ENCODE measurements at places on chromosomes 7 and 10. TPM values are rescaled to one million over a fixed set of nuclear protein-coding genes. Genes with fewer than 3 reads are reported as not detected.

GRCh38 chr10:36224431-36224985 lies 582.4 kb upstream of the FZD8 start:
- H3K27ac ChIP-seq = no peak overlapping the region
- no peaks in the 10 kb centered on the region for H3K36me3 ChIP-seq
- H3K27me3 ChIP-seq = no peaks in the 10 kb centered on the region
- no peak overlapping the region for H3K4me3 ChIP-seq
- H3K4me1 ChIP-seq = no peaks in the 10 kb centered on the region

- H3K27ac ChIP-seq = no peak overlapping the region
- no peak for DNase-seq
- H3K27me3 ChIP-seq = no peaks in the 10 kb centered on the region
- H3K4me3 ChIP-seq = no peak overlapping the region
Observed at GRCh38 chr10:114347241-114347640, 57.1 kb downstream of the AFAP1L2 start.

- H3K27ac ChIP-seq = peak overlapping the region; percentile 63
- no peaks in the 10 kb centered on the region for H3K27me3 ChIP-seq
- peaks cover 25% of the 10 kb centered on the region for H3K4me1 ChIP-seq
- H3K36me3 ChIP-seq = no peaks in the 10 kb centered on the region
Observed at GRCh38 chr7:137591421-137591837, 247.9 kb upstream of the PTN start.

- H3K4me1 ChIP-seq = no peaks in the 10 kb centered on the region
- no peaks in the 10 kb centered on the region for H3K27me3 ChIP-seq
- no peak overlapping the region for H3K27ac ChIP-seq
- no peak for DNase-seq
- H3K36me3 ChIP-seq = no peaks in the 10 kb centered on the region
Observed at GRCh38 chr10:115566867-115567266, 473.7 kb downstream of the ATRNL1 start.

DNA sequence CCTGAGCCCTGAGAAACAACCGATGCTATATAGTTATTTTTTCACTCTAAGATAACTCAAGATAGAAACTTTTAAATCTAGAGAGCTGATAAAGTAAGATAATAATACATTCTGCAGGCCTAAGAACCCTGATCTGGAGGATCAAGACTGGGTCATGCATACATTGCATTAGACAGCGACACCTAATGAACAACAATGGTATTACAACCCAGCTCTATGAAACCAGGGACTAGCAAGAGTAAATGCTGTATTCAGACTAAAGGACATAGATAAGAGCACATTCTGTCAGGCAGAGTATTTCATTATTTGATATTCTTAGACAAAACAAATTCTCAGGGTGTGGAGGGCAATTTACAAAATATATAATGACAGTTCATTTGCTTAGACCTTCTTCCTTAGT lies 148.6 kb downstream of the GRK5 start:
- peaks cover 1% of the 10 kb centered on the region for H3K4me1 ChIP-seq
- no peak overlapping the region for H3K4me3 ChIP-seq
- H3K27ac ChIP-seq = no peak overlapping the region
- no peaks in the 10 kb centered on the region for H3K36me3 ChIP-seq
- no peak for DNase-seq

DNA sequence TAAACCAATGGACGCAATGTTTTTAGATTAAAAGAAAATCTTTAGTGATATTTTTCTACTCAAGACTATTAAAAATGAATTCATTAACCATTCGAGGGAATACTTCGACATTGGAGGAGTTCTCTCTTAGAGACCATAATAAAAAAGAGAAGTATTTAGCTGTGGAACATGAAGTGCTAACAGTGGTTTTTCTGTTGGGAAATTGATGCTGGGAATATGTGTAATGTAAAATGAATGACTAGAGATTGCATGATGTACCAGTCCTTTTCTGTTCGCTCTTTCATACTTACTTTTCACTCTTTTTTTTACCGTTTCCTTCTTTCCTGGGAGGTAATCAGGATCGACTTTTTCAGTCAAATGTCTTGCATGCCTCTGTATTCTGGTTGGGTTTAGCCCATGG lies 41.3 kb downstream of the ST7 start:
- no peak overlapping the region for H3K4me3 ChIP-seq
- H3K36me3 ChIP-seq = no peaks in the 10 kb centered on the region
- H3K4me1 ChIP-seq = no peaks in the 10 kb centered on the region
- DNase-seq = no peak
- H3K27ac ChIP-seq = no peak overlapping the region

- no peak for DNase-seq
- no peaks in the 10 kb centered on the region for H3K4me1 ChIP-seq
- no peaks in the 10 kb centered on the region for H3K27me3 ChIP-seq
- no peaks in the 10 kb centered on the region for H3K36me3 ChIP-seq
- no peak overlapping the region for H3K27ac ChIP-seq
Observed at GRCh38 chr7:140898786-140899536, 25.8 kb downstream of the BRAF start.

GRCh38 chr10:133456041-133456951 lies 2.6 kb downstream of the SCART1 start:
- no peak overlapping the region for H3K27ac ChIP-seq
- no peak overlapping the region for H3K4me3 ChIP-seq
- DNase-seq = no peak
- no peaks in the 10 kb centered on the region for H3K27me3 ChIP-seq
- no peaks in the 10 kb centered on the region for H3K4me1 ChIP-seq
- no peaks in the 10 kb centered on the region for H3K36me3 ChIP-seq

GRCh38 chr10:132023092-132023811 lies 41.5 kb upstream of the BNIP3 start:
- H3K36me3 ChIP-seq = no peaks in the 10 kb centered on the region
- no peak overlapping the region for H3K27ac ChIP-seq
- no peaks in the 10 kb centered on the region for H3K4me1 ChIP-seq
- H3K27me3 ChIP-seq = peaks cover 16% of the 10 kb centered on the region
- peak; percentile 88 for DNase-seq
- no peak overlapping the region for H3K4me3 ChIP-seq

- no peak overlapping the region for H3K4me3 ChIP-seq
- H3K4me1 ChIP-seq = no peaks in the 10 kb centered on the region
- no peak overlapping the region for H3K27ac ChIP-seq
- H3K36me3 ChIP-seq = no peaks in the 10 kb centered on the region
Observed at GRCh38 chr7:141227454-141227853, 153.6 kb downstream of the TMEM178B start.

GRCh38 chr10:66931340-66931948 lies 5.6 kb downstream of the LRRTM3 start:
- H3K4me3 ChIP-seq = no peak overlapping the region
- H3K27me3 ChIP-seq = peaks cover 22% of the 10 kb centered on the region
- H3K4me1 ChIP-seq = no peaks in the 10 kb centered on the region
- no peak overlapping the region for H3K27ac ChIP-seq

DNA sequence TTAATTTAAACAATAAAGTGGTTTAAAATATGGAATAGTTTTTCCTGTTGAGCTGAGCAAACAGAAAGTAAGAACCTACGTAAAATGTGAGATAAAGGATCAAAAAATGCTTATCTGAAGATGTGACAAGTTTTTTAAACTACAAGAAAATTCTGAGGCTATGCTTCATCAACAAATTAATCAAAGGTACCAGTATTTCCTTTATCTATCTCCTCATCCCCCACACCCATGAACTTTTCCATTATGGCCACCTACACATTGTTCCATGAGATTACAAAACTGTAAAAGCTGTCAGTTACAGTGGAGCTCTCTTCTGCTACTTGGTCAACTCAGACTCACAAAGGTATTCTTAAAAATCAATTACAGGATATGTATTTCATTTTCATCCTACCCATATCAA lies 77.4 kb downstream of the ARHGAP12 start:
- no peak for DNase-seq
- H3K4me3 ChIP-seq = no peak overlapping the region
- H3K4me1 ChIP-seq = no peaks in the 10 kb centered on the region
- no peaks in the 10 kb centered on the region for H3K27me3 ChIP-seq

DNA sequence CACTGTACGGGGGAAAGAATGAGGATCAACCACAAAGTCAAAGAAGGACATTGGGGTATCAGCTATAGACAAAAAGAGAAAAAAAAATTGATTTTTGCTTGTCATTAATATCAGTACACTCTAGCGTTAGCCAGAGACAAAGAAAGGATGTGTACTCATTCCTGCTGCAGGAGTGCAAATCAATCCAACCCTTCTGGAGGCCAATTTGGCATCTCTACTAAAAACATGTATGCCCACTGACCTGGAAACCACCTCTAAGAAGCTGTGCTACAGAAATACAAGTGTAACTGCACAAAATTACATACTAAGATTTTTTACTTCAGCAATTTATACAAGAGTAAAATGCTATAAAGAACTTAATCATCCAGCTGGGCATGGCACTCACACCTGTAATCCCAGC lies 13.6 kb downstream of the NSMCE4A start:
- no peaks in the 10 kb centered on the region for H3K4me1 ChIP-seq
- H3K27ac ChIP-seq = no peak overlapping the region
- H3K36me3 ChIP-seq = no peaks in the 10 kb centered on the region
- DNase-seq = no peak
- no peak overlapping the region for H3K4me3 ChIP-seq
- H3K27me3 ChIP-seq = no peaks in the 10 kb centered on the region

GRCh38 chr7:117759950-117760640 lies 113.1 kb downstream of the CTTNBP2 start:
- H3K36me3 ChIP-seq = no peaks in the 10 kb centered on the region
- no peak for DNase-seq
- no peaks in the 10 kb centered on the region for H3K4me1 ChIP-seq
- no peak overlapping the region for H3K4me3 ChIP-seq

DNA sequence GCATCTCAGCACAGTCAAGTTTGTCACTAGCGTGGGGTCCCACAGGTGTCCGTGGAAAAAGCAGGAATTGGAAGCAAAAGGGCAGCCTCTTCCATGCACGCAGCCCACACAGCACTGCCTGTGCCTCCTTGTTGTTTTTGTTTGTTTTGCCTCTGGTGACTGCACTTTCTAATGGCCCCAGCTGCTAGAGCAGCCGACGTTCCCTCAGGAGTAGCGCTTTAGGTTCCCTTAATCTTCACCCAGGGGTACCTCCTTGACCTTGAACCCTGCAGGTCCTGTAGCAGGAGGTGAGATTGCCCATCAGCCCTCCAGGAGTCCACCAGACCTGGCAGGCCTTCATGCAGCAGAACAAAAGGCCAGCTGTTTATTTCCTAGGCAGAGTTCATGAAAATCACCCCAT lies 210.1 kb downstream of the CACNB2 start:
- H3K27ac ChIP-seq = no peak overlapping the region
- H3K36me3 ChIP-seq = no peaks in the 10 kb centered on the region
- H3K27me3 ChIP-seq = no peaks in the 10 kb centered on the region
- no peak for DNase-seq
- no peak overlapping the region for H3K4me3 ChIP-seq

DNA sequence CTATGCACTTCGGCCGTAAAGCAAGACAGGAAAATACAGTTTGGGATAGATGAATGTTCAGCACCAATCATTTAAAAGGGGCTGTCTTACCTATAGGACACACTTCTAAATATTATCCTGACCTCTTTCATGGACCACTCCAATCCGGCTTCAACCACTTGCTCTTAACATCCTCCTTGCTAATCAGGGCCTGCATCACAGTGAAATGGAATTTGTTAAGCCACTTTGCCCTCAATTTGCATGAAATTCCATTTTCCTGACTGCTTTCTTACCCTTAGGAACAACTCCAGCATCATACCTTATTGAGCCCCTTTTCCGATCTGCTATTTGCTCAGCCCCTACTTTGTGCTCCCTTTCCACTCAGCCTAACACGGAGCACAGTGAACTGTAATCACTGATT lies 667.3 kb downstream of the PHTF2 start:
- no peak overlapping the region for H3K4me3 ChIP-seq
- no peaks in the 10 kb centered on the region for H3K4me1 ChIP-seq
- no peaks in the 10 kb centered on the region for H3K36me3 ChIP-seq
- no peak overlapping the region for H3K27ac ChIP-seq
- no peaks in the 10 kb centered on the region for H3K27me3 ChIP-seq

DNA sequence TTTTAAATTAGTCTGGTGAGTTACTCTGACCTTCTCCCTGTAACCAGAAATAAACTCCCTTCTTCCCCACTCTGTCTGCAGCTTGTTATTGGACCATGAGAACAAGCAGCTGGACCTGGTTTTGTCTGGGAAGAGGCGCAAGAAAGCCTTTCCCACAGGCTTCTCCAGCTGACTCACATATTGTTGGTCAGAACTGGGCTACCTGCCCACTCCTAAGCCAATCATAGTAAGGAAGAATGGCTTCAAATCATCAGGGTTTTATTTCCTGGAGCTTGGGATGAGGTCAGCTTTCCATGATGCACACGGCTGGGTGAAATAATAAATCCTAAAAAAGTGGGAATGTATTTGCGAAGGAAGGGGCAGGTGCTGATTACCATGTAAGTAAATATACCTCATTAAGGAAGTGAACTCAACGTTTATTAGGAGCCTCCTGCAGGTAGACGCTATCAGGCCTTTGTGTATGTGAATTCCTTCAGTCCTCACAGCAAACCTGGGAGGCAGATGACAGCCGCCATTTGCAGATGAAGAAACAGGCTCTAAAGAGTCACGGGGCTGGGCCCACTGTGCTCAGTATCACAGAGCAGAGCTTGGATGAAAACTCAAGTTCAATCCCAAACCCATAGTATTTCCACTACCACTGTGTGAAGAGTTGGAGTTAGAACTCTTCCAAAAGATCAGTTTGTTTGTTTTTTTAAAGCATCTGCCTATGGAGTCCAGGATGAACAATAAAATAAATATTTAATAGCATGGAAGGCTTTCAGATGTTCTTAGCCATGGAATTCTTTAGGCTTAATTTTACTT lies 32.8 kb downstream of the IL15RA start:
- no peaks in the 10 kb centered on the region for H3K36me3 ChIP-seq
- peak overlapping the region; percentile 85 for H3K27ac ChIP-seq
- DNase-seq = peak; percentile 83
- no peak overlapping the region for H3K4me3 ChIP-seq

GRCh38 chr7:4154882-4155535 lies 527.1 kb upstream of the FOXK1 start:
- H3K36me3 ChIP-seq = no peaks in the 10 kb centered on the region
- no peak overlapping the region for H3K4me3 ChIP-seq
- H3K4me1 ChIP-seq = peaks cover 4% of the 10 kb centered on the region
- no peak for DNase-seq

- H3K4me1 ChIP-seq = peaks cover 13% of the 10 kb centered on the region
- H3K27me3 ChIP-seq = no peaks in the 10 kb centered on the region
- no peak overlapping the region for H3K4me3 ChIP-seq
- no peak for DNase-seq
- no peaks in the 10 kb centered on the region for H3K36me3 ChIP-seq
Observed at GRCh38 chr7:98249106-98249505, 2.9 kb downstream of the TECPR1 start.

- H3K4me3 ChIP-seq = no peak overlapping the region
- no peaks in the 10 kb centered on the region for H3K36me3 ChIP-seq
- H3K27me3 ChIP-seq = no peaks in the 10 kb centered on the region
- no peak overlapping the region for H3K27ac ChIP-seq
Observed at GRCh38 chr7:40009301-40009700, 59.2 kb downstream of the CDK13 start.

GRCh38 chr7:26183545-26184280 lies 16.8 kb downstream of the HNRNPA2B1 start:
- DNase-seq = no peak
- H3K27ac ChIP-seq = peak overlapping the region; percentile 39
- H3K36me3 ChIP-seq = no peaks in the 10 kb centered on the region
- no peak overlapping the region for H3K4me3 ChIP-seq
- peaks cover 8% of the 10 kb centered on the region for H3K4me1 ChIP-seq

GRCh38 chr10:132199268-132199853 lies 12.6 kb downstream of the DPYSL4 start:
- no peak overlapping the region for H3K27ac ChIP-seq
- no peaks in the 10 kb centered on the region for H3K4me1 ChIP-seq
- DNase-seq = no peak

The LIPM gene
- not detected for total RNA-seq

The ZNRF2 gene
- 17.7 TPM for total RNA-seq

The MOSPD3 gene
- total RNA-seq = 8.8 TPM

The FRMPD2 gene
- 0.52 TPM for total RNA-seq

The GATA3 gene
- total RNA-seq = 0.96 TPM

The NKX2-3 gene
- 0.24 TPM for total RNA-seq

The OR2A5 gene
- 0.44 TPM for total RNA-seq

The ADCY1 gene
- 2.9 TPM for total RNA-seq

The ABCB1 gene
- total RNA-seq = 23.2 TPM

The NUTM2D gene
- 5.0 TPM for total RNA-seq

The NPC1L1 gene
- 20.6 TPM for total RNA-seq

All from hepatocyte (in vitro differentiated cells).